ENCODE measurements at places on chromosomes 1 and 21.

GRCh38 chr21:45499201-45499750, 43.0 kb downstream of the SLC19A1 start:
- no peak for DNase-seq

DNA sequence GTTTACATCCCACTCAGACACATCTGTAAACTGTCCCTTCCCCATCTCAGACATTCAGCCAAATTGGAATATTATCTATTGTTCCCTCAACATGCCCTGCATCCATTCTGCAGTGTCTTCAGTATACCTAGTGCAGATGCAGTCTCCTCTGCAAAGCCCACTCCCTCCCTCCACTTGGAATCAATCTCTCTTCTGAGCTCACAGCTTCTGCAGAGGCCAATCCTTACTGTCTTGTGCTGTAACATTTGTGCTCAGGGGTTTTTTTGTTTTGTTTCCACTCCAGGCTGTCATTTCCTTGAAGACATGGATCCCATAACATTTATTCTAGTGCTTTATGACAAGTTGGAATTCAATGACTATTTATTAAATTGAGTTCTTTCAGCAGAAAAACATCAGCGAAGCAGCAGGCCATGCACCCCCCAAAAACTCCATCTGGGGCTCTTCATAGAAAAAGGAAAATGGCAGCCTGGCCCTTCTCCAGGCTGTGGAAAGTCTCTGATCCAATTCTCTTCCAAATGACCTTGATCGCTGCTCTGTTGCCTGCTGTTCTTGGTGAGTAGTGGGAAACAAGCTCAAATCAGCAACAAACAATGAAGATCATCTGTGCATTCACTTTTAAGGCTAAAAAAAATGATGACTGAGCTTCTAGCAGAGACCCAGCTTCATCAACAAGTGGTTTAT, 8.7 kb downstream of the C4BPA start:
- no peak for DNase-seq

DNA sequence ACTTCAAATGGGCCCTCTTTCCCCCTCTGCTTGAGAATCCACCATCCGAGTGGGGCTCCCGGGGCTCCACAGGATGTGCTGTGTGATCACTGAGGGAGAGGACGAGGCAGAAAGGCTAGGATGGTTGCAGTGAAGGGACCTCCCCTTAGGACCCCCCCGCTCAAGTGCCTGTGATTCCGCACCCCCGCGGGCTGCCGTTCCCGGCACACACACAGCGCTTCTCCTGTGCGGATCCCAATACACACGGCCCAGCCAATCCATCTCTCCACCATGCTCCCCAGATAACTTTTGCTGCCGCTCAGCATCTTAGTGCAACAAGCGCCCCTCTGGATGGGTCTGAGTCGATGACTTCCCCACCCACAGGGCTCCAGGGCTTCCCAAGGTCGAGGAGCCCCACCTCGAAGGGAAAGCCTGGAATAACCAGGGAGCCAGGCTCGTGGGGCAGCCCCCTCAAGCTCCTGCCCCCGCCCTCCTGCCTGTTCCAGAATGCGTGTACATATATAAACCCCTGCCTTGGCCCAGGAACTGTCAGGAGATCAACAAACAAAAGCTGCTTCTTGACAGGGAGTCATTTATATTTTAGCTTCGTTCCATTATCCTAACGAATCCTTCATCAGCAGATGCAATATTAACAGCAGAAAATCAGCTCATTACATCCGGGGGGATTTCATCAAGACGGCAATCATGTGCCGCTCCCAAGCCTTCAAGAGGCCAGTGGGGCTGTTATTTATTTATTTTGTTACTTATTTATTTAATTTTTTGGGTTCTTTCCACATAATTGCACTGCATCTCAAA, 83.7 kb downstream of the CASZ1 start:
- no peak for DNase-seq

DNA sequence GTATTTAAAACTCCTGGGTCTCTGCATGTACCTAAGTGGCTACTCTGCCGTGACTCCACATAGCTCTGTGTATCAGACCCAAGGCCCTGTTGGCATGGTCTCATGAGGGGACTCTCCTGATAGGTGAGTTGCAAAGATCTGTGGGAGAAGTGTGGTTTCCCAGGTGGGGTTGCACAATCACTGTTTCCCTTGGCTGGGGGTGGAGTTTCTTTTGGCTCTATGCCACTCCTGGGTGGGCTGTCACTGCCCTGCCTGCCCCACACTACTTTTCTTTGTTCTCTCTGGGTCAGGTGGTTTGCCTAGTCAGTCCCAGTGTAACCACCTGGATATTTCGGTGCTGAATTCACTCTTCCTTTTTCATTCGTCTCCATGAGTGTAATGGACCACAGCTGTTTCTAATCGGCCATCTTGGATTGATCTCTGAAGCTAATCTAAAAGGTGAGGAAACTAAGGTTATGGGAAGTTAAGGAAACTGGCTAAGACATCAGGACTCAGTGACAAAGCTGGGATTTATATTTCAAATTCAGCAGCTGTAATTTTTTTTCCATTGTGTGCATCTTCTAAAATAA, 97.1 kb upstream of the CACYBP start:
- no peak for DNase-seq

DNA sequence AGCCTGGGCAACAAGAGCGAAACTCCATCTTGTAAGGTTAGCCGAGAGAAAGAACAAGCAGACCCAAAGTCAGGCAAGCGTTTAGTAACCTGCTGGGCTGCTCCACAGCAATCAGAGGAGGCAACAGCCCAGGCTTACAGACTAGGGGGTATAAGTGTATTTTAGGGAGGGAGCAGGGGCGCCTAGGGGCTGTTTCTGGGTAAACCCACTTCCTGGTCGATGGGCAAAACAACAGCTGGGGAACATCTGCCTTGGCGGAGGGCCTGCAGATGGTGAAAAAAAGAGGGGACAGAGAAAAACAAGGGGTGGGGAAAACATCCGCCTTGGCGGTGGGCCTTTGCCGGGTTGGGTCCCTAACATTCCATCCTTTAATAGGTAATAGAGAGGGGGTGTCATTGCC, 5.2 kb downstream of the TAS1R1 start:
- DNase-seq, result no peak

DNA sequence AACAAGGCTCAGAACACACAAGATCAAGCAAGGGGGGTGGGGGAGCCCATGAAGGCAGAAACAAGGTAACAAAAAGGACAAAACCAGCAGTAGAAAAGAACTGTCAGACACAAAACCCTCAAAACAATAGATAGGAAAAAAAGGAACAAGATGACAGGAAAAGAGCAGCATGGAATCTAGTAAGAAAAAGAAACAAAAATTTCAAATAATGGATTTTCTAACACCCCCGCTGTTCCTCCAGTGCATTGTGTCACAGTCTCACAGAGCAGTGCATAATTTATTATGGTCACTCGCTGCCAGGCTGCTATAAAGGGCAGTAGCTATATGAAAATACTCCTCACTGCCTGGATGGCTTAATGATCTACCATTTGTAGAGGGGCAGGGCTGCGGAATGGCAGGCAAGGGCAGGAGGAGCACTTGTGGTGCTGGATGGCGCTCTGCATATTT, 567.9 kb downstream of the DPYD start:
- no peak for DNase-seq

- no peak for DNase-seq
Measured at GRCh38 chr1:33784876-33785275, 79.0 kb upstream of the HMGB4 start.

DNA sequence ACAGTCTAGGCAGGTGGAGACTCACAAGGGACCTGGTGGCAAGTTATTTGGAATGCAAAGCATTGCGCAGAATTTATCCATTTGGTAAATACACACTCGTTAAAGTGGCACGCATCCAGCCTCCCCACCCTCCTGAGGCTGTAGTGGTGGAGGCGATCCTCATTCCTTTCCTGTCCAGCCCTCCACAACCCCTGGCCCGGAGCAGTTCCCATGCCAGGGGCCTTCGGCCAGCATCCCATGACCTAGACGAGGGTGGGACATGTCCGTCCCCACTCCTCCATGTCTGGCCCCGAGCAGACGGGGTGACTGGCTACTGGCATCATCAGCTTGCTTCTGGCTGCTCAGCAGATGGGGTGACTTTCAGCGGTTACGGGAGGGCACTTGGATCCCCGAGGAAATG, 281.5 kb upstream of the VAMP3 start:
- no peak for DNase-seq

DNA sequence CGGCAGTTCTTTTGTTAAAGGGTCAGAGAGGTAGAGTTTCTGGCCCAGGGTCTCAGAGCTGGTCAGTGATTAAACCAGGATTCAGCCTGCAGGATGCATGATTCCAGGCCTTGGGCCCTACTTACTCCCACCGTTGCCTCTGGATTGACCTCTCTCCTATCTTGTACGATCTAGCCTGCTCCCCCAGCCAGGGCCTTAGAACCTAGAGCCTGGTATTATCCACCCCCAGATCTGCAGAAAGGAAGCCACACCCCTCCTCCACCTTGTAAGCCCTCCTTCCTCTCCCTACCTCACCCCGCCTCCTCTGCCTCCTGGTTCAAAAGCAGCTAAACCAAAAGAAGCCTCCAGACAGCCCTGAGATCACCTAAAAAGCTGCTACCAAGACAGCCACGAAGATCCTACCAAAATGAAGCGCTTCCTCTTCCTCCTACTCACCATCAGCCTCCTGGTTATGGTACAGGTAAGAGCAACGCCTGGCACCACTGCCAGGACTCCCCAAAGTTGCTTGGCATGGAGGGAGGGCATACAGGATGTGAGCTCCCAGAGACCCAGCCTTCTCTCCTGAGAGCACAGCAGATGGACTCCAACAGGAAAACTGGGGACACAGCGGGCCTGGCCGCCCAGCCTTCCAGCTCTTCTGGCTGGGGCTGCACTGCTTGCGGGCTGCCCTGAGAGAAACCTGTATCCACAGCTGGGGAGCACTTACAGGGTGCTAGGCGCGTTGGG, at the start of gene CD52:
Gene CD52, plus strand, starts transcription at position 347 of the 726 bp plus-strand sequence. Its CDS starts 60 bp downstream, at position 407.
- DNase-seq, result no peak

DNA sequence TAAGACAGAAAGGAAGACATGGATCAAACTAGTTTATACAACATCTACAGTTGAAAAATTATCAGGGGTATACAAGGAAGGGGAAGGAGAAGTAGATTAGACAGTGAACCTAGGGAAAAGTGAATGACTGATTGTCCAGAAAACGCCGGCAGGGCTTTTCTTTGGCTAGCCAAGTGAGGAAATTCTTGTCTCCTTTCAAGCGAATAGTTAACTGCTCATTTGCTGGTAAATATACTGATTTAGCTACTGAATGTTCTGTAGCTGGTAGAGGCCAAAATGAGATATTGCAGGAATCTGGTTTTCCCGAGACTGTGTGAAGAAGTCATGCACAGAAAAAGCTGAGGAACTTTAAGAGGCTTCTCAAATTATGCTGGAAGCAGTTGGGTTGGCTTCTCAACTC, 128.5 kb upstream of the ZNHIT6 start:
- DNase-seq, result no peak

GRCh38 chr1:200351826-200352549, 57.8 kb downstream of the ZNF281 start:
- DNase-seq, result peak; percentile 95

DNA sequence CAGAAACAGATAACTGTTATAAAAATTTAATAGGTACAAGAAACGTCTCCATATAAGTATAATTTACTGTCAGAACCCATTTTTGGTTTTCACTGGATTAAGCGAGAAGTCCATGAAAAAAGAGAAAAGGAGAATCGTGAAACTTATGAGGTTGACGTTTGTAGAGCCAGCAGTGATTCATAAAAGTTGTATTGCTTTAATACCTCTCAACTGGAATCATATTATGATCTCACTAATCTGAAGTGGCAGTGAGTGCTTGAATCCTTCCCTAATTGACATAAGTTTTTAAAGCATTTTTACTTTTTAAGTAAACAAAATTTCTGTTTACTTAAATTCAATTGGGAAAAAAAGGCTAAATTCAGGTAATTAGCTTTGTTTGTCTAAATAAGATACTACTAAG, 315.3 kb downstream of the TPR start:
- no peak for DNase-seq

DNA sequence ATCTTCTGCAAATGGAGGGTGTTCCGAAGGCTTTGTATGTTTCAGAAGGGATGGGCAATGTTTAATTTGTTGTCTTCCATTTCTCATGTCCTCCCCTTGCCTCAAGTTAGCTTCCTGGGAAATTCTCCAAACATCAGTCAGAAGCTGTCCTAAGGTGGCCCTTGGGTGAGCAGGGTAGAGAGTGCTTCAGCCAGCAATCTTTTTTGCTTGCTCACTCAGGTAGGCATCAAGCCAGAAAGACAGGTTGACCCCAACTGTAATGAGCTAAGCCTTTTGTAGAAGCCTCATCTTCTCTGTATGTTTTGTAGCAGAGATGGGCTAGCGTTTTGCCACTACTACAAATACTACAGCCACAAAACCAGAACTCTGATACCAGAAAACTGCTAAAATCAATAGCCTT, 321.5 kb upstream of the FAM78B start:
- DNase-seq, result no peak

- DNase-seq, result no peak
Measured at GRCh38 chr1:97038410-97038809, 316.8 kb downstream of the PTBP2 start.

GRCh38 chr1:29393451-29393826, 157.1 kb downstream of the PTPRU start:
- no peak for DNase-seq

DNA sequence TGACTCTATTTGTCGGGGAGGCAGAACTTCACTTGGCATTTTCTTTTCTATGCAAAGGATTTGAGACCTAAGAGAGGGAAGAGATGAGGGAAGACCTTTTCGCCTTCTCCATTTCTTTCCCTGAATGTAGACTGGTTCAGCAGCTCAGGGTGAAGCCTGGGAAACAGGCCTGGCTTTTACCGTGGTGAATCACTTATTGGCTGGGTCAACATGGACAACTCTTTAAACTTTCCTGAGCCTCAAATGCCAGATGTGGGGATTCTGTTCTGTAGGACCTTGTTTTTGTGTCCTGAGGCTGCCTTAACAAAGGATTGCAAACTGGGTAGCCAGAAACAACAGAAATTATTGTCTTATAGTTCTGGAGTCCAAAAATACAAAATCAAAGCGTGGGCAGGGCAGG, 455.8 kb upstream of the VAMP3 start:
- no peak for DNase-seq

DNA sequence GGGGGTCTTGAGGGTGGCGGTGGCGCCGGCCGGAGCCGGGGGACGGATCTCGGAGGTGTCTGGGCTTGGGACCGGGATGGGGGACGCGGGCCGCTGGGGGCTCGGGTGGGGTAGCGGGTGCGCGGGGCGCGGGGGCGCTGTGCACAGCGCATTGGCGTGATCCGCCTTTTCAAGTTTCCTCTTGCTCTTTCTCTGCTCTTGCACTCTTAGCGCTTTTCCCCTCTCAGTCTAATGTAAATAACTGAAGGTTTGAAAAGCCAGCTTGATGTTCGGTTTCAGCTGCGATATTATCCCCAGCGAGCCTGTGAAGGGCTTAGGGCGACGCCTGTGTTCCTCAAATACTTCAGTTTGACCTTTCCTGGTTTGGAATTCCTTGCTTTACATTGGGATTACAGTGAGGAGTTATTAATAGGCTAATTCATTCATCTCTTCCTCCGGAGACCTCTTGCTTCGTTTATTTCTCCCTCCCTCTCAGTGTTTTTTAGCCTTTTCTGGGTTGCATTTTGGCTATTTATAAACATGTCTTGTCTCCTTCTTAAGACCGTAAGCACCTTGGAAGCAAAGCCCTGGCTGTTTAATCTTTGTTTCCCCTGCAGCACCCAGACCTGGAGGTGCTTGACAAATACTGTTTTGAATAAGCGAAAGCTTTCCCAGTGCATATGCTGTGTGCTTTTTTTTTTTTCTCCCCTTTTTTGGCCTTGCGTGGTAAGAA, 693 bp downstream of the RAB4A start:
- DNase-seq, result no peak

GRCh38 chr1:58402444-58402843, 144.1 kb downstream of the OMA1 start:
- DNase-seq, result no peak
